ENCODE measurements at places on chromosomes 4 and X. TPM values are rescaled to one million over a fixed set of nuclear protein-coding genes. Genes with fewer than 3 reads are reported as not detected.

- peak; percentile 1 for DNase-seq
Measured at GRCh38 chrX:104921584-104922205, 298.8 kb downstream of the TEX13A start.

GRCh38 chr4:26000274-26000950, 86.4 kb downstream of the SMIM20 start:
- no peak for DNase-seq

Gene PCDH18
- total RNA-seq: not detected

DNA sequence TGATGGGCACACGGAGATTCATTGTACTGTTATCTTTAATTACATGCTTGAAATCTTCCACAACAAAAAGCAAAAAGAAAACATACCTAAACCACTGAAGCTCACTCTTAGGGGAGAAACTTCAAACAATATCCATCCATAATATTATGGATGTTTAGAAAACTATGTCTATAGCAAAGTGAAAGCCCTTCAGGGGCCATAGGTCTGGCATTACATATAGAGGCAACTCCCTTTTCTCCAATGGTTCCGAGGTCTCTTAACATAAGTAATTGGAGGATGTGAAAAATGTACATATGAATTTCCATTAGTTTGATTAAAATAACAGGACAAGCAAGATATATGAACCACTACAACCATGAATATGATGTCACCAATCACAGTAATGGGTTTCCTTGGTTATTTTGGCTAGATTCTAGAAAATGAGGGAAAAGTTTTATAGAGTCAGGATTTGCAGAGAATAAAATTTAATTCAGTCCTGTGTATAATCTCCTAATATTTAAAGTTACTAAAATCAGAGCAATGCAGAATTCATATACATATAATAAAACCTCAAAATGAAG, 10.8 kb downstream of the UGDH start:
- no peak for DNase-seq

- DNase-seq: no peak
Measured at GRCh38 chrX:41695426-41695825, 6.7 kb downstream of the GPR34 start.

Gene ARAP2
- total RNA-seq: 88.0 TPM

Gene SCD5
- total RNA-seq: not detected

DNA sequence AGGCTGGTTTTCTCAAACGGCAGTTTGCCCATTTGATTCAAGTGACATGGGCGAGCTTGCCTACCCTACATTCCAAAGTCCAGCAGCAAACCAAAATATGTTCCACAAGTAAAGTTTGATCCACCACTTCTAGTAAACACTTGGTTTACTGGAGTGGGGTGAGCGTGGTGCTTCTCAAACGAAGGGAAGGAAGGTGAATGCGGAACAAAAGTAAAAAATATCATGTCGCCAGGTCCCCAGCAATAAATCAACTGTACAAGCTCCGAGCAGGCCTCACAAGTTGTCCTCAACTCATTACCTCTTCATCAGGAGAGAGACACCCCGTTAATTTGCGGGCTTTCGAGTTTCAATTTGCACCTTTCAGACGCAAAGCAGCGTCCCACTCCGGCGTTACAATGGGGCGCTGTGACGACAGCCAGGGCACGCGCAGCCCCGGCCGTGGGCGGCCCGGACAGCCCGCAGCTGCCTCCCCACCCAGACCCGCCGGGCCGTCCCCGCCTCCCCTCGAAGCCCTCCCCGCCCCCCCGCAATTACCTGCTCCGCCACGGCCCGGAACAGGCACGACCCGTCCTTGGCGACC, 1.0 kb downstream of the OTUD4 start:
- DNase-seq: peak; percentile 91

- no peak for DNase-seq
Measured at GRCh38 chr4:26839534-26839951, 21.1 kb upstream of the STIM2 start.

Gene GLUD2
- 0.24 TPM for total RNA-seq

GRCh38 chr4:125132729-125133128, 182.0 kb upstream of the FAT4 start:
- no peak for DNase-seq

GRCh38 chrX:118574666-118575065, 79.1 kb downstream of the DOCK11 start:
- no peak for DNase-seq

DNA sequence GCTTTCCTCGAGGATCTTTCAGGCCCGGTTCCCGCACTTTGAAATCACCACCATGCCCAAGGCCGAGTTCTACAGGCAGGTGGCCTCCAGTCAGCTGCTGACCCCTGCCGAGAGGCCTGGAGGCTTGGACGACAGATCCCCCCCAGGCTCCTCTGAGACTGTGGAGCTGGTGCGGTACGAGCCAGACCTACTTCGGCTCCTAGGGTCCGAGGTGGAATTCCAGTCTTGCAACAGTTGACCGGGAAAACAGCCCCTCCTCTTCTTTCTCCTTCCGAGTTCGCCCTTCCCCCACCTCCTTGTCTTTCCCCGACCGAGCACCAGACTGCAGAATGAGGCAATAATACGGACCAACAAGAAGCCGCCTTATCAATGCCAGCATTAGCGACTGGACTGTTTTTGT, 54.4 kb downstream of the ELF4 start:
- no peak for DNase-seq

Gene REST
- total RNA-seq: 59.4 TPM

Gene TRMT44
- 37.4 TPM for total RNA-seq

GRCh38 chrX:29196501-29196900, 609.3 kb downstream of the IL1RAPL1 start:
- no peak for DNase-seq

- DNase-seq: no peak
Measured at GRCh38 chr4:175277816-175278215, 359.7 kb downstream of the ADAM29 start.

GRCh38 chrX:153669174-153669890, 4.3 kb downstream of the PNCK start:
- DNase-seq: peak; percentile 61

DNA sequence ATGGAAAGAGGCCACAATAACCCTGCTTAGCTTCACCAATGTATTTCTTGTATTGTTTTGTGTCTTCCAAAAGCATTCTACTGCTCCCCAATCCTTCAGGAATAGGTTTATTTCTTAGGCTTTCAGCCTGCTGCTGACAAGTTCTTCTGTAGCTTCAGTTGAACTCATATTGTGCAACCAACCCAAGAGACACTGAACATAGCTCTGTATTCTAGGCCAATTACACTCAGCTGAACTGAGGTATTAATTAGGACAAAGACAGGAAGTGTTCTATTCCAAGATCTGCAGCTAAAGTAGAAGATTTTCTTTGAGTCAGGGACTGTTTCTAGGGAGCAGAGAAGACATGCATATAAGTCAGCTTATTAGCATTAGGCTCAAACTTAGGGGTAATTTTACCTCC, 151.8 kb downstream of the LHFPL1 start:
- no peak for DNase-seq

DNA sequence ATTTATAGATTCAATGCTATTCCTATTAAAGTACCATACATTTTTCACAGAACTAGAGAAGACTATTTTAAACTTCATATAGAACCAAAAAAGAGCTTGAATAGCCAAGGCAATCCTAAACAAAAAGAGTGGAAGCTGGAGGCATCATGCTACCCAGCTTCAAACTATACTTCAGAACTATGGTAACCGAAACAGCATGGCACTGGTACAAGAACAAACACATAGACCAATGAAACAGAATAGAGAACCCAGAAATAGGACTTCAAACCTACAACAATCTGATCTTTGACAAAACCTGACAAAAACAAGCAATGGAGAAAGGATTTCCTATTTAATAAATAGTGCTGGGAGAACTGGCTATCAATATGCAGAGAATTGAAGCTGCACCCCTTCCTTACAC, 134.2 kb upstream of the PAQR3 start:
- DNase-seq: no peak

DNA sequence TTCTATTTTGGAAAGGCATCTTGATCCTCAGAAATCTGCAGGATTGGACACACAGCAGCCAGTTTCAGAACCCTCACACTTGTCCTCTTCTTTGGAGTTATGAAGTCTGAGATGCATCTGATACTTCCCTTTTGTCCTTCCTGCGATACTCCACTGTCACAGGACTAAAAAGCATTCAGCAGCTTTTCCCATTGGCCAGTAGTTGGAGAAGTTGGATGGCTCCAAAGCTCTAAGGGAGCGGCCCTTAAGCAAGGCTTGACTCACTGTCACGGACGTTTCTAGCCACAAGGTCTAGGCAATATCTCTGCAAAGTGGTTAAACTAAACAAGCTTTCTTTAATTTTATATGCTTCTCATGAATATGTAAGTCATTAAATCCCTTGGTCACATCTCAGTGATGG, 417.0 kb downstream of the AFF2 start:
- no peak for DNase-seq

DNA sequence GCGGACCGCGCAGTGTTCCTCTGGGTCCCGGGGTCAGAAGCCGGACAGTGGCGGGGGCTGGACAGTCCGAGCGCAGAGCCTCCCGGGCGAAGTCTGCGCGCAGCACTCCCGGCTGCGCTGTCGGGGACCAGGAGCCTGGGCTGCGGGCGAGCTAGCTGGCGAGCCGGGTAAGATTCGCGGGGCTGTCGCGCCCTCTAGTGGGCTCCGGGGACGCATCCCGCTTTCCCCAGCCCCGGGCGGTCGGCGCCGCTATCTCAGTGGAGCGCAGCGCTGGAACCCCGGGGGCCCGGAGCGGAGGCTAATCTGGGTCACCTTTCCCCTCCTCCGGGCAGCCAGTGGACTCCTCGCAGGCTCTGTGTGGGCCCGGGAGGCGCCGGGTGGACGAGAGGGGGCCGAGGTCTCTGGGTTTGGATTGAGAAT, 4.2 kb downstream of the PDGFRA start:
- DNase-seq: peak; percentile 83

- DNase-seq: no peak
Measured at GRCh38 chr4:87243426-87244053, 23.1 kb upstream of the KLHL8 start.

Gene WDR17
- 8.8 TPM for total RNA-seq

Gene ZIC3
- not detected for total RNA-seq

DNA sequence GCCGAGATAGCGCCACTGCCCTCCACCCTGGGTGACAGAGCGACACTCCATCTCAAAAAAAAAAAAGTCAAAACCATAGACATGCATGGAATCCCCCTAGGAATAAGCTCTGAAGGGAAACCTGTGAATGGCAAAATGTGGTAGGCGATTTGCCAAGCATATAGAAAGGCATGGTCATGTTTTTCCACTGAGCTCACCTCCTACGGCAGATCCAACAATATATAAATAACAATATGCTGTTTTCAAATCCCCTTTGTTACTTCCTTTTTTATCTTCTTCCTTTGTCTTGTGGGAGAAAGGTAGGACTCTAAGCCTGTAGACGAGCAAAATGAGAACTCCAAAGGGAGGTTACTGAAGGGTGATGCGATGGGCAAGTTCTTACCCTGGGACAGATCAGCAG, 219.0 kb downstream of the PALLD start:
- no peak for DNase-seq

Gene FAM133A
- total RNA-seq: not detected

DNA sequence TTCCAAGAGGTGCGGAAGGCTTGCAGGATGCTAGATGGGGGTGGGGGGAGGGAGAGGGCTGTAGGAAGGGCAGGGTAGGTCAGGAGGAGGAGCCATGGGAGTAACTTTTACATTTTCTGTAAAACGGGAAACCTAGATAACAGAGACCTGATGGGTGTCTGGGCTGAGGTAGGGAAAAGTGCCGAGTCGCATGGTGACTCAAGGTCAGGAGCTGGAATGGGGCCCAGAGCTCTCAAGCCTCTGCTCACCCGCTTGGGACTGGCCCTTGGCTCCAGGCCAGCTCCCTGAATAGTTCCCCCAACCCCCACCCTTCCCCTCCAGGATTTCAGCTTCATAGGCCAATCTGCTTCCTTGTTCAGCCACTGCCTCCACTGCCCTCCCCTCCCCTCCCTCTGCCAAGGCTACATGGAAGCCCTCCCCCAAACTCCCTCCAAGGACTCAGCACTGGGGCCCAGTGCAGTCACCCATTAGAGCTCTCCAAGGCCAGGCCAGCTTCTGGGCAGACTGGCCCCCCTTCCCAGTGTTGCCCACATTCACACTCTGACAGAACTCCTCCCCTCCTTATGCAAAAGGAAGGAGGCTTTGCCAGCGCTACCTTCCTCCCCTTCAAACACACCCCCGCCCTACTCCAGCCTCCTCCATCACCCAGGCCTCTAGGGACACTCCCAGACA, 43.6 kb downstream of the TSC22D3 start:
- no peak for DNase-seq

Gene VSIG4
- total RNA-seq: not detected

- no peak for DNase-seq
Measured at GRCh38 chrX:1584237-1585011, 7.0 kb upstream of the AKAP17A start.

Gene PPP1R3F
- 9.8 TPM for total RNA-seq

DNA sequence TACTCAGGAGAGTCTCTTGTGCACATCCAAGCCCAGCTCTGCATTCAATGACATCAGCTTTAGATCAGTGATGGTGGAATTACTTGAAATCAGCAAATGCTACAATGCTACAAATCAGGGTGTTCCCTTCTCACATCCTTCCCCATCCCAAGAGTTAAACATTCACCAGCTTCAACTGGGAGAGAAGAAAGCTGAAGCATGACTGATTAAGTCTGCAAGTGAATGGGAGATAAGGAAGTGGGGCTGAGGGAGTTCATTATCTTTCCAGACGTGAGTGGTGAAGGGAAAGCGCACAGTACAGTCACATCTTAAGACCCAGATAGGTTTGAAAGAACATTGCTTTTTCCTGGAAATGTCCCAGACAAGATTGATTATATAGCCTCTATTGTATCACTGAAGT, 26.2 kb upstream of the MAP9 start:
- no peak for DNase-seq

GRCh38 chr4:87077914-87078585, 142.4 kb downstream of the KLHL8 start:
- no peak for DNase-seq

Gene CENPVL1
- total RNA-seq: not detected

- DNase-seq: no peak
Measured at GRCh38 chrX:134362560-134363089, 97.3 kb upstream of the HPRT1 start.

- DNase-seq: no peak
Measured at GRCh38 chrX:120653000-120653399, 23.1 kb upstream of the C1GALT1C1 start.

- DNase-seq: no peak
Measured at GRCh38 chr4:141999446-142000143, 363.2 kb downstream of the IL15 start.

GRCh38 chrX:79161655-79162054, 17.2 kb downstream of the GPR174 start:
- DNase-seq: peak; percentile 71

- DNase-seq: peak; percentile 53
Measured at GRCh38 chrX:49184294-49185281, 1.6 kb downstream of the PRICKLE3 start.

Gene SPP1
- not detected for total RNA-seq
